ENCODE measurements at places on chromosomes 11 and 22.
A peak's percentile ranks its signal among the peaks of the same experiment; 100 is the strongest.

DNA sequence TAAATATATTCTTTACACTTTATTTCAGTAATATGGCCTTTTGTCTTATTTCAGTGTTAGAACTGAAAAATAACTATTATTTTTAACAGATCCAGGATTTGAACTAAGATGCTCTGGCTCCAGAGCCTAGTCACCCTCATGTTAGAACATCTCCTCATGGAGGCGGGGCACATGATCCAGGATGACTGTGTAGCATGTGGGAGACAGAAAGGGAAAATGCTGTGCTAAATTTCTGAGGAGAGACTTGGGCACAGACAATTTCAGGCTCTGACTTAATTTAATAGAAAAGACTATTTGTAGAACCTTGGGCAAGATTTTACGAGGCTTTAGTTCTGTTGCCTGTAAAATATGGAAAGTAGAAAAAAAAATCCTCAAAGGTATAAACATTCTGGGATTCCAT lies 24.1 kb downstream of the CTSC start:
- peak; percentile 57 for DNase-seq

DNA sequence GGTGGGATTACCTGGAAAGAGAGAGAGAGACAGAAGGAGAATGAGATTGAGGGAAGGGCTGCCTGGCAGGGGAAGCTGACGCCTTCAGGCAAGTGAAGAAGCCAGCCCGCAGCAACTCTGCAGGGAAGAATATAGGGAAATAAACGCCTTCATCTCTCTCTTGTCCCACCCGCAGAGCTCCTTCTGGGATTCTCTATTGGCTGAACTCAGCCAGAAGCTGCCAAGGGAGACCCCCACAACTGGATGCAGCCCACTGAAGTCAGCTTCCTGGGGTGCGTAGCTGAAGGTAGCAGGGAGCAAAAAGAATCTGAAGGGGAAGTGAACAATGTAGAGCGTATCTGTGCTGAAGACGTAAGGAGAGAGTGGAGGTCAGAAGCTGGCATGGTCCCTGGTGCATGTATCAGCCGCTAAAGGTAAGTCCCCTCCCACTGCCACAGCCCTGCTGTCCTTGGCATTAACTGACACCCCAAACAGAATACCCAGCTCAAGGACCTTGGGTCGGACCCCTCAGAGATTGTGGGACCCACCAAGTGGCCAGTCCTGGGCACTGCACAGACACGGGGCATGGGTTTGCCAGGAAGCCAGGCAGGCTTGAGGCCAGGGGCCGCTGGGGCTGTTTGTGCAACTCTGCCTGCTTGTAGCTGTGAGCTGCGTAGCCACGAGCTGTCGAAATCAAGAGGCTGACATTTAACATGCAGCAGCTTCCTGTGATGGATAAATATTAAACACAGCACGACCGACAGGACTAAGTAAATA lies 469.9 kb downstream of the MN1 start:
- DNase-seq: peak; percentile 38

- DNase-seq: no peak
Measured at GRCh38 chr11:24406389-24406788, 90.5 kb upstream of the LUZP2 start.

DNA sequence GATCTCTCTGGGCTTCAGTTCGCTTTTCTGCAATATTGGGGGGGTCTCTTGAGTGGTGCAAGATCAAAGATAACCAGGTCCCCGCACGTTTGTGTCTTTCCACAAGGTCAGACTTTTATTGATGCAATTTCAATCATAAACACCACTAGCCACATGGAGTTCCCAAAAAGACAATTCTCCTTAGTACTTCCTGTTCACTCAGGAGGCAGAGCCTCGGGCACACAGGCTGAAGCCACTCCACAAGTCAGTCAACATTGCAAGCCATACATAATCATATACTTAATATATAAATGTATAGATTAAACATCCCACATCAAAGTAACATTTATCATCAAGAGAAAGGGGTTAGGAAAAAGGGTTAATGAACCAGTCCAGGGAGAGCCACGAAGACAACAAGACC lies 12.0 kb downstream of the ST14 start:
- DNase-seq: no peak

GRCh38 chr22:39090426-39091064 lies 6.5 kb upstream of the APOBEC3H start:
- DNase-seq: no peak
